ENCODE measurements at places on chromosomes 1 and 21. TPM values are rescaled to one million over a fixed set of nuclear protein-coding genes. Genes with fewer than 3 reads are reported as not detected.

DNA sequence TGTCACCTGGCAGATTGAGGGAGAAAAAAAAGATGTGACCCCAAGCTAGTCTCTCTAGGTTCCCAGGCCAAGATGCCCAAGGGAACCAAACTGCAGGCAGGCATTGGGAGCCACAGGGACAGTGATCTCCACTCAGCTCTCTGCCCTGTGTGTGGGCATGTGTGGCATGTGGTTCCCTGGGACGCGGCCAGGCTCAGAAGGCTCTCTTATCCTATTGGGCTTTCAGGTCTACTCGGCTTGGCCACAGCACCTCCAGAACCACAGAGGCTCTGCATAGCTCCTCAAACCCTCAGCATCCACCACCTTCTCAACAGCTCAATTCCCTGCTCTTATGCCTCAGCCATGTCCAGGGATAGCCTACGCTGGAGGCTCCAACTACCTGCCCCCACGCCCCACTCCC, 22.0 kb downstream of the IQGAP3 start:
- DNase-seq: no peak
- no peak overlapping the region for H3K27ac ChIP-seq
- H3K4me3 ChIP-seq: no peak overlapping the region
- no peaks in the 10 kb centered on the region for H3K36me3 ChIP-seq

DNA sequence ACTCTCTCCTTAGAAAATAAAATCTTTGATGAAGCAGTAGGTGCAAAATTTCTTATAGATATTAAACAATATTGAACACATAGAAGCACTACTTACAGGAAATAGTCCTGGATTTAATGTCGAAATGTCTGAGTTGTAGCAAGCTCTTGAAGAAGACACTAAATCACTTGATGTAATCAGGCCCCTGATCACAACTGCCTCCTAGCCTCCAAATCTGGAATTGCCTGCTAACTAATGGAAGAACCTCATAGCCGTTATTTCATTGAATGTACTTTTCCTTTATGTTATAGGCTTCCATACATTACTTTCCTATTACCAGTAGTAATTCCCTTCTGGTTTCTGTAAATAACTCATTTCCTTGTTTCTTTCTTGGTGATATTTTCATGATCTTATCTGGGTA, 675.7 kb upstream of the CHRM3 start:
- DNase-seq: no peak
- H3K27ac ChIP-seq: no peak overlapping the region
- H3K4me3 ChIP-seq: no peak overlapping the region
- H3K27me3 ChIP-seq: no peaks in the 10 kb centered on the region
- no peaks in the 10 kb centered on the region for H3K36me3 ChIP-seq

The BGLAP gene
- 4.9 TPM for total RNA-seq

The OR2T35 gene
- total RNA-seq: not detected

GRCh38 chr1:11198851-11199594, 9.9 kb downstream of the ANGPTL7 start:
- H3K4me1 ChIP-seq: no peaks in the 10 kb centered on the region
- no peak for DNase-seq
- H3K4me3 ChIP-seq: no peak overlapping the region
- no peaks in the 10 kb centered on the region for H3K27me3 ChIP-seq
- H3K36me3 ChIP-seq: peaks cover 11% of the 10 kb centered on the region
